Stimulated activated CD4-positive, alpha-beta T cell treated with anti-CD3 and anti-CD28 coated beads, Interleukin-4, amount 100 ng/mL, for 48 hours (primary cell): ENCODE measurements at places on chromosomes 2 and 18.
A peak's percentile ranks its signal among the peaks of the same experiment; 100 is the strongest.

- no peak for DNase-seq
These were observed 156.5 kb downstream of the ARL6IP6 start for GRCh38 chr2:152874955-152875354.

- DNase-seq = no peak
These were observed 24.3 kb downstream of the DIS3L2 start for GRCh38 chr2:231985823-231986261.

DNA sequence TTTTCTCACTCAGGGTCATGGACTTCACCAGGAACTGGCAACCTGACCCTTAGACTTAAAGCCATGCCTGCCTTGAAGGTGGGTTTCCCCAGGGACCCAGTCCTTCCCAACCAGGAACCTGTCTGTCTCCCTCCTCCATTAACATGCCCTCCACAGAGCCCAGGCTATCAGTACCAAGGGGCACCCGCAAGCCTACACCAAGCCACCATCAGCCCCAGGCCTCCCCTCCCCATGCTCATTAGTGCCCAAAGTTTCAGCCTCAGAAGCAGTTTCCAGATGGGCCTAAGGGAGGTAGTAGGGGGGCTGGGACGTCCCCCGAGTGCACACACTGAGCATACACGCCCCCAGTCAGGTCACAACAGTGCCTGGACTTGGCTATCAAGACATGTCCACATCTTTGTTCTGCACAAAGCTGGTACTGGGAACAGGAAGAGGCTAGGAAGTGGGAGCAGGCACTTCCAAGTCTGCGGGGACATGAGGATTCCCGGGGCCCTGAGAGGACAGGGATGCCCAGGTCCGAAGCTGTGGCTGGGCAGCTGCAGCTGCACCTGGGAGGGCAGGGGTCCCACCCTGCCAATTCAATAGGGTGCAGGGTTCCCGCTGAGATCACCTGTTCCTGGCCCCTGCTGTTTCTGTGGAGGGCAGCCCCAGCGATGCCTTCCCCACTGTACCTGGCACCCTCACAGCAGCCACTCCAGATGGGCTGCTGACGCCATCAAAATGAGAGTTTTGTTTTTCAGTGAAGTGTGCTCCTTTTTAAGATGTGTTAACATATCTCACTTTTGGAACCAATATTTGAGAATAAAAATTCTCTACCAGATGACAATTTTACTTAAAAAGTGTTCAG is 731.4 kb downstream of the NR4A2 start:
- DNase-seq = no peak

DNA sequence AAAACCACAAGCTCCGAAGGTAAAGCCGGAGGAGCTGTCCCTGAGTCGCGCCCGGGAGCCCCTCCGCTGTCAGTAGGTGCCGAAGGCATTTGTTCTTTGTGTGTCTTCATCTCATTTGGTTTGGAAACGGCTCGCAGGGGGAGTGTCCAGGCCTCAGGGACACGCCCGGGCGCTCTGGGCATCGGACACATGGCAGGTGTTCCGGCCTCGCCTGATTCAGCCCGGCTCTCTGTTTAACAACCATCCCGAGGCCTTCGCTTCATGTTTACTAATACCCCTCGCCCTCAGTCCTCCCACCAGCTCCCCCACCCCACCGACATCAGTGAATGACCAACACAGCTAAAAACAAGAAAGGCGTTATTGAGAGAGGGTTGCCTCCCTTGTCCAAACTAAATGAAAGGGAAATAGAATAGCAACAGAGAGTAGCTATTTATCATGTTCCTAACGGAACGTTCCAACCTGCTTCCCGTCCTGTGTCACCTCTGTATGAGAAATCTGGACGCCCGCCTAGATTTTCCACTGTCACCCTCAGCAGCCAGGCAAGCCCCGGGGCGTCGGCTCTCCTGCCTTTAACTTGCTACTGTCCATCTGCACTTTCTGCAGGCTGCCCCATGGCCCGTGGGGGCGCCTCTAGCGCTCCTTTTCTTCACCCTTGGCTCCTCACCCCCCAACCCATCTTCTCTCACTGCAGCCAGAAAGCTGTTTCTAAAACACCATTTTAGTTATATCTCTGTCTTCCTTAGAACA is 73.9 kb downstream of the MYCN start:
- no peak for DNase-seq

GRCh38 chr2:126909781-126910180 is 11.1 kb downstream of the TEX51 start:
- no peak for DNase-seq

GRCh38 chr2:27249159-27249890 is 13.5 kb downstream of the SLC30A3 start:
- no peak for DNase-seq

- DNase-seq = no peak
These were observed 246.5 kb downstream of the HAUS1 start for GRCh38 chr18:46350598-46351159.

GRCh38 chr2:11617984-11618707 is 51.8 kb downstream of the NTSR2 start:
- no peak for DNase-seq

DNA sequence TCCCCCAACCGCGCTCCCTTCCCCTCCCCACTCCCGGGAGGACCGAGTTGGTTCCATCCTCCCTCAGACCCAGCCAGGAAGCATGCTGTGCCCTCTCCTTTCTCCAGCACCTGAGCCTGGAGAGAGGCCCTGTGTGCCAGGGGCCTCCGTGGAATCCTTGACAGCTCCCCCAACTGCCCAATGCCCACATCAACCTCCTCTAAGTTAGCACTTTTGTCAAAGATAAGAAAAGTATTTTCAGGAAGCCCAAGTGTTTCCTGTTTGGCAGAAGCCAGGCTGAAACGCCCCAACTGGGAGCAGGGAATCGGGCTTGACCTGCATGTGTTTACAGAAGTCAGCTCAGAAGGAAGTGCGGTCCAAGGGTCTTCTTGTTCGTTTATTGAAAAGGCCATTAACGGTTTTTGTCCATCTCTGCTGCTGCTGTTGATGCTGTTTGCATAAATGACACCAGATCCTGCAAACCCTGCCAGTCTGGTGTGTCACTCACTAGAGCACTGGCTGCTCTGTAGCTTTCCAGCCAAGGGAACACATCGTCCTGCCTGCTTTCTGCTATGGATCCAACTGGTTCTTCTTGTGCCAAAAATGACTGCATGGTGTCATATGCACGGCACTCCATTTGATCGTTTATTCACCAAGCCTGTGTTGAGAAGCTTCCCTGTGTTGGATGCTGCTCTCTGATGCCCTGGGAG is 35.4 kb upstream of the COL6A3 start:
- no peak for DNase-seq

DNA sequence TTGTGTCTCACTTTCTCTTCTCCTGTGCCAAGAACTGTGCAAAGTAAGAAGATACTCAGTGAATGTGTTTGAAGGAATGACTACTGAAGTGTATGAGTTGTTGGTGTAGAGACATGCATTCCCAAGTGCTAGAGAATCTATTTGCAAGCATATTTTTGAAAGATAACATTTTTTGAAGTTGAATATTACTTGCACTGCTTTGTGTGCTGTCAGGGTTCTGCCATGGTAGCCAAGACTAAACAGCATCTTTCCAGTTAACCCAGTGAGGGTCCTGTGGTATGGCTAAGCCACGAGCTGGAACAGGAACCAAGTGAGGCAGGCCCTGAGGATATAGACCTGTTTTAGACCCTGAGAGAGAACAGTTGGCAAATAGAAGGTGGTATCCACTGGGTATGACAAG is 35.2 kb upstream of the EFEMP1 start:
- DNase-seq = no peak

DNA sequence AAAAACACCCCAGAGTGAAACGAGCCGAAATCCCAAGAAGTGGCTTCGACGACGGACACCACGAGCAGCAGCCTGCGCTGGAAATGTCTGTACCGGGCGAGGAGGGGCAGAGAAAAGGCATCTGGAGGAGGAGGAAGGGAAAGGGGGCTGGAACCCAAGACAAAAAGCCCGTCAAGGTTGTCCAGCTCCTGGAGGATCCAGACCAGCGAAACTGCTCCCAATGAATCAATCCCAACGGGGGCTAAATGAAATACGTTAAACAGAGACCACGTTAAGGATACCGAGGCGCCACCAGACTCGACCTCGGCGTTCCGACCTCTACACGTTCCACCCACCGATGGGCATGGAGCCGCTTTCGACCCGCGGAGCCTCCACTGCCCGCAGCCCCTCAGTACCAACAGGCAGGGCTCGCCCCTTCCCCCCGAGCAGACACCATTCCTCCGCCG is 400 bp downstream of the CCDC88A start:
- DNase-seq = peak; percentile 7

- no peak for DNase-seq
These were observed 259.6 kb downstream of the SS18 start for GRCh38 chr18:25830787-25831186.

GRCh38 chr2:62306751-62307468 is 111.0 kb downstream of the B3GNT2 start:
- DNase-seq = peak; percentile 28

DNA sequence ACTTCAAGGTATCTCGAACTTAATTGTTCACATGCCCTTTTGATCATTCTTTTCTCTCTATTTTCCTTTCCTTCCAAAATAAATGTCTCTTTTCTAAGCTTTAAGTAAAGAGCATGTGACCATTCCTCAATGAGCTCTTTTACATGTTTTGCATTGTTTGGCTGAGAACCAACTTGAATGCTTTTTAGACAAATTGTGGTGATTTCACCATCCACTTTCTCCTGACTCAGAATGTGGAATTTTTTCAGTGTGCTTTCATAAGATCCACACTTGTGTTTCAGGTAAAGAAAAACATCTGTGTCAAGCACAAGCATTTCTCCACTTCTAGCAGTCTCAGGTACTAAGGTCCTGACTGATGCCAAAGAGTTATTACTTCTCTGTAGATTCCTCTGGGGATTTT is 10.7 kb downstream of the RBM43 start:
- no peak for DNase-seq

DNA sequence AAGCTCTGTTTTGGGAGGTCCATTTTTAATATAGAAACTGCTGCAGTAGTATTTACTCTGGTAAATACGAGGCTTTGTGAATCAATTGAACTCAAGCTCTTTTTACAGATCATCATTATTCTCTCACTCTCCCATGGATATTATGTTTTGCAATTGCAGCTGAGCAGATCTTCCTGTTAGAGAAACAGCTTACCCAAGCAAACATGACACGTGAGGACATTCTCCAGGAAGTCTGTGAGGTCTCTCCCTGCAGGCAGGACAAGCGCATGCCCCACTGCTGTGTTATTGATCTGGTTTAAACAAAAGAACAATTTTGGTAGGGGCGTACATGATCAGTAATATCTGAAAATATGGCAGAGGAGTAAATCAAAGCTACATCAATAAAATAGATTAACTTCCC is 72.1 kb downstream of the COL6A3 start:
- DNase-seq = no peak

- no peak for DNase-seq
These were observed 637.5 kb downstream of the PLCL1 start for GRCh38 chr2:198441901-198442300.

- no peak for DNase-seq
These were observed 72.7 kb downstream of the NXPH2 start for GRCh38 chr2:138707392-138708074.

- DNase-seq = no peak
These were observed 50.2 kb upstream of the SLC66A3 start for GRCh38 chr2:11104794-11105660.

DNA sequence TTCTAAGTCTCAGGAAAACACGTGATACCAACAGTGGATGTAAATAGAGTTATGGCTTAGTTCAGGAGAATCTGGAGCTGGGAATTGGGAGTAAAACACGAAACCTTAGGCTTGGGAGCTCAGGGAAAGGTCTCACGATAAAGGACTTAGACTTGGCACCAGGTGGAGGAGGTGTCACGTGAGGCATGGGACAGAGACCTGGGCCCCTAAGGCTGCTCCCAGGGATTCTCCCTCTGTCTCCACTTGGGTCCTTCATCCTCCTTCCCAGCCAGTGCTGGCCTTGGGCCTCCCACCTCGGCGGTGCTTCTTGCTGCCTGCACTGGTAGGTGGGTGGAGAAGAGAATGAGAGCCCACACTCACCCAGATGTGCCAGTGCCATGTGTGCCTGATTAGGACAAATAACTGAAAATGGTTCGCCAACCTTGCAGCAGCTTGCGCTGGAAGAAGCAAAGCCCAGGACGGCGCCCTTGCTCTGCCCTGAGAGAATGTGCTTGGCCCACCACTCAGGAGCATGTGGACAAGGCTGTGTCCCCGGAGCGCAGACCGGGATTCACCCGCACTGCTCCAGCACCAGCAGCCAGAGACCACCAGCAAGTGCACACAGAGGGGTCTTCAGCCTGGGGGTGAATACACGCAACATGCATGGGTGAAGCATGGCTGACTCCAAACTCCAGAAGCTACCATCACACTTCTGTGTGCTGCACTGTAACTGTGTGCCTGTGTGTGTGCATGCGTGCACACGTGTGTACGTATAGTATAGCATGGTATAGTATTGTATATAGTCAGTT is 48.1 kb downstream of the PSMG2 start:
- no peak for DNase-seq

DNA sequence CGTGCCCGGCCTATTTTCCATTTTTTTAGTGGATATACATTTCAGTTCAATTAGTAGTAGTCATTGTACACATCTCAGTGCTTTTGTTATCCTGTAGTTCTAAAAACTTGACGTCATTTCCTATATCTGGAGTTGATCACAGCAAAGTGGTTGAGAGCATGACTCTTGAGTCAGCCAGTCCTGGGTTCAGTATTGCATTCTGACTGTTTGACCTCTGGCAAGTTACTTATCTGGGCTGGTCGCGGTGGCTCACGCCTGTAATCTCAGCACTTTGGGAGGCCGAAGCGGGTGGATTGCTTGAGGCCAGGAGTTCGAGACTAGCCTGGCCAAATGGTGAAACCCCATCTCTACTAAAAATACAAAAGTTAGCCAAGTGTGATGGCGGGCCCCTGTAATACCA is 50.4 kb upstream of the PPM1B start:
- peak; percentile 17 for DNase-seq

DNA sequence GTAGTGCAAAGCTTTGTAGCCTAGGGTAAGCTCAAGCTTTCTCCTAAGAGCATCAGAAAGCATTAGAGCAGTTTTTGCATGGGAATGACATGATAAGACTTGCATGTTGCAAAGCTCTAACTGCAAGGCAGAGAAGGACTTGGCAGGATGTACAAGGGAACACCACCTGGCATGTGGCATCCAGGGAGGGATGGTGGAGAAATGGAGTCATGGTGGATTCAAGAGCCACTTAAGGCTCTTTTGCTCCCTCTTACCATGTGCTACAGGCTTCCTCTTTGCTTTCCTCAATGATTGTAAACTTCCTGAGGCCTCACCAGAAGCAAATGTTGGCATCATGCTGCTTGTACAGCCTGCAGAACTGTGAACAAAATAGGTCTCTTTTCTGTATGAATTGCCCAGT is 266.0 kb downstream of the GLI2 start:
- DNase-seq = no peak

- no peak for DNase-seq
These were observed 12.8 kb upstream of the MYO5B start for GRCh38 chr18:50207722-50208121.

DNA sequence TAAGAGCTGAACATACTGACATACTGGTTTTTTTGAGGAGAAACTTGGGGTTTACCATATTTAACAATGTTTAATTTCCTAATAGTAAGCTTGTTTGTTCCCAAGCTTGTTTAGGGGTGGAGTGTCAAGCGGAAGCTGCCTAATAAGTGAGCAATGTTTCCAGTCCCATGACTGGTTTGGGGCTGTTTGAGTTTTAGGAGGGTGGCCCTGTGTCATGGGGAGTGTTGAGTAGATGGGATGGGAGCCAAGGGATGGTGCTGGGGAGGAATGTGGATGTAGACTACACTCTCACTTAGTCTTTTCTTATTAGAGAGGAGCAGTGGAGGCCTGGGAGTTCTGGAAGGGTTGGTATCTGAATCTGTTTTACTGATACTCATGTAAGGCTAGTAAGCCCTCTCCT is 128.5 kb downstream of the TANC1 start:
- no peak for DNase-seq

GRCh38 chr18:74652392-74652988 is 54.8 kb downstream of the ZNF407 start:
- no peak for DNase-seq
